A172 (cell line): ENCODE measurements at places on chromosomes 2 and 18. TPM values are rescaled to one million over a fixed set of nuclear protein-coding genes. Genes with fewer than 3 reads are reported as not detected.

Gene LIMS3
- total RNA-seq: 1.4 and 2.9 TPM in 2 replicates

Gene PNO1
- total RNA-seq: 63.1 and 64.0 TPM in 2 replicates

GRCh38 chr18:24985586-24985985, 366.4 kb downstream of the ZNF521 start:
- no peak for DNase-seq

GRCh38 chr2:30193104-30193681, 38.1 kb upstream of the LBH start:
- peak; percentile 14 for DNase-seq

GRCh38 chr2:179273461-179273962, 8.9 kb upstream of the SESTD1 start:
- no peak for DNase-seq

GRCh38 chr18:48575658-48576456, 37.0 kb downstream of the CTIF start:
- DNase-seq: no peak

DNA sequence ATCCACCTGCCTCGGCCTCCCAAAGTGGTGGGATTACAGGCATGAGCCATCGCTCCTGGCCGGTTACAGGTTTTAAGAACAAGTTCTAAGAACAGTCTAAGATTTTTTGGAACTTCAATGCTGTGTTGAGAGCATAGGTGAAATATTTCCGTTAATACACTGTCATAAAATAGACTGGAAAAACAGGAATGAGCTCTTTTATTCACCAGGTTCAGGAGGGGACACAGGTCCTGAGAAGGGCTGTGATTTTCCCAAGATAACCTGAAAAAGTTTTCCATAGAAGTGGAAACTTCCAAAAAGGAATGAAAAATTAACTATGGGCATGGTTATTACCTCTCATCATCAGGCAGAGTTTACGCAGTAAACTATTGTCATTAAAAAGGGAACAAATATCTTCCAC, 97.6 kb upstream of the TMEM178A start:
- DNase-seq: no peak
